ENCODE measurements at places on chromosomes 4 and X.

DNA sequence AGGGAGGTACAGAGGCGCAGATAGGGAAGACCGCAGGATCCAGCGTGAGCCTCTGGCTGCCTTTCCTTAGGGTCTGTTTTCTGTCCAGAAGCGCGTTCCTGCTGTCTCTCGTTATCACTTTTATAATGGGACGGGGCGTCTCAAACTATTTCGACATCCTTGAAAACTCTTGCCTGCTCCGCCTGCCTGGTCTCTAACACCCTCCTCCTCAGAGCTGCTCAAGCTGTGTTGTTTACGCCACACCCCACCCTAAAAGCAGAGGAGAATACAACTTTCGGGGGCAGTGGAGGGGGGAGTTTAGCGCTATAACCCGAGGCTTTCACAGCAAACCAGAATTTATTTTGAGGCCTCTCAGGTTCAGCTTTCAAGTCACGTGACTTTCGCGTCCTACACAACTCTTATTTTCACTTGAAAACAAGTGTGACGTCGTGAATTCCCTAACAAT, 646 bp upstream of the FAM3A start:
- peaks cover 19% of the 10 kb centered on the region for H3K4me1 ChIP-seq
- H3K27ac ChIP-seq: peak overlapping the region; percentile 54
- H3K4me3 ChIP-seq: peak overlapping the region; percentile 67
- no peaks in the 10 kb centered on the region for H3K27me3 ChIP-seq
- DNase-seq: no peak
- H3K36me3 ChIP-seq: no peaks in the 10 kb centered on the region

DNA sequence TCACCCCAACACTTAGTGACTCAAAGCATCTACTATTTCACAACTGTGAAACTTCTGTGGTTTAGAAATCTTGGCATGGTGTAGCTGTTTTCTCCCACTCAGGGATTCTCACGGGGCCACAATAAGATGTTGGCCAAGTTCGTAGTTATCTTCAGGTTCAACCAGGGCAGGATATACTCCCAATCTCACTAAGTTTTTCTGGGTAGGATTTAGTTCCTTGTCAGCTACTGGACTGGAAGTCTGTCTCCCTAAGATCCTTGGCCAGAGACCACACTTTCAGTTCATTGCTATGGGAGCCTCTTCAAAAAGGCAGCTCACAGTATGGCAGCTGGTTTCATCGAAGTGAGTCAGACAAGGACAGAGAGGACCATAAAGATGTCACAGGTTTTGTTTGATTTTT, 111.7 kb upstream of the PDHA2 start:
- H3K27ac ChIP-seq: no peak overlapping the region
- no peak overlapping the region for H3K4me3 ChIP-seq
- H3K36me3 ChIP-seq: no peaks in the 10 kb centered on the region
- DNase-seq: no peak
- H3K4me1 ChIP-seq: no peaks in the 10 kb centered on the region
- no peaks in the 10 kb centered on the region for H3K27me3 ChIP-seq

DNA sequence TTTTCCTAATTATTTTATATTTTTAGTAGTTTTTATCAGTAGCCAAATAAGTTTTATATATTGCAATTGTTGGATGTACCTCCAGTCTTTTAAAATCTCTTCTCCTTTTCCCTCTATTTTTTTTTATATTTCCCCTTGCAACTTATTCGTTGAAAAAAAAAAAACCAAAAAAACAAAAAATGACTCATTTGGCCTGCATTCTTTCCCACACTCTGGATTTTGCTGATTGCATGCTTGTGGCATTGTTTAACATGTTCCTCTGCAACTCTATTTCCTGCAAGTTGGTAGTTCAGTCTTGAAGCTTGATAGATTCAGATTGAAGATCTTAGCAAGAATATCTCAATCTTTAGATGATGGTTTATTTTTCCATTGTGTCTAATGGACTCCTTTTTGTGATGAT, 260.6 kb upstream of the BOD1L1 start:
- DNase-seq: no peak
- H3K27me3 ChIP-seq: no peaks in the 10 kb centered on the region
- H3K36me3 ChIP-seq: no peaks in the 10 kb centered on the region

DNA sequence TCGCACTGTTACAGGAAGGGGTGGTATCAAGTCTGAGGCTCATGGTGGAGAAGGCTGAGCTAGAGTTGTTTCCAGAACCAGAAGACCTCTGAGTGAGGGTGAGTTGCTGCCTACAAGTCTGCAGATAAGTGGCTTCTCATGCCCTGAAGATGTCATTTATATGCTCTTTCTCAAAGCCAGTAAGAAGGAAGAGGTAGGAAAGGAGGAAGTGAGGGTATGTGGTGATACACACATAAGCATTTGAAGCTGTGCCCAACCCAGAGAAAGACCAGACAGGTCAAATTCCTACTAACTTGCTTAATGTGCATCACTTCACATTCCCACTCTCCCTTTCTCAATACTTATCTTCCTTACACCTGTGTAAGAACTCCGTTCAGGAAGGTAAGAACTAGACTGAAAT, at the start of gene PPBP:
Gene PPBP, minus strand, starts transcription at position 130 of the 400 bp plus-strand sequence. Its CDS starts 87 bp downstream, at position 43.
- H3K27me3 ChIP-seq: no peaks in the 10 kb centered on the region
- no peaks in the 10 kb centered on the region for H3K4me1 ChIP-seq
- H3K27ac ChIP-seq: no peak within 1 kb of the TSS
- H3K36me3 ChIP-seq: no peaks in the 10 kb centered on the region
- DNase-seq: no peak

GRCh38 chrX:87901060-87901459, 383.5 kb downstream of the KLHL4 start:
- H3K27ac ChIP-seq: no peak overlapping the region
- no peak overlapping the region for H3K4me3 ChIP-seq
- H3K4me1 ChIP-seq: no peaks in the 10 kb centered on the region
- no peaks in the 10 kb centered on the region for H3K36me3 ChIP-seq
- DNase-seq: no peak

DNA sequence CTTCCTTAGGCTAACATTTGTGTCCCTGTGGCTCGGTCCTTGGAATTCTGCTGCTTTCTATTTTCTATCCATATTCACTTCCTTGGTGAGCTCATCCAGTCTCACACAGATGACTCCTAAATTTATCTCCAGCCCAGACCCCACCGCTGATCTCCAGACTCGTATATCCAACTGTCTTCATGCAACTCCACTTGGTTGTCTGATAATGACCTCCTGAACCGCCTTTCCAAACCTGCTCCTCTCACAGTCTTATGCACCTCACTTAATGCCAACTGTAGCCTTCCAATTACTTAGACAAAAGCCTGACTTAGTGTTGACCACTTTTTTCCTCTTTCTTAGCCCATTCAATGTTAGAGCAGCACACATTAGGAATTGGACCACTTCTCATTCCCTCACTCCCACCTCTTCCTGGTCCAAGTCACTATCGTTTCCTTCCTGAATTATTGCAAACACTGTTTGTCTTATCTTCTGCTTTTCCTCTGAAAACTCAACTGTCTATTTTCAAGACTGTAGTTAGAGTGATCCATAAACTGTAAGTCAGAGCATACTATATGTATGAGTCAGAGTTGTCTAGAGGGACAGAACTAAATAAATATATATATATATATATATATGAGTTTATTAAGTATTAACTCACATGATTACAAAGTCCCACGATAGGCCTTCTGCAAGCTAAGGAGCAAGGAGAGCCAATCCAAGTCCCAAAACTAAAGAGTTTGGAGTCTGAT, 292.5 kb downstream of the UNC5C start:
- no peak overlapping the region for H3K4me3 ChIP-seq
- no peaks in the 10 kb centered on the region for H3K4me1 ChIP-seq
- H3K36me3 ChIP-seq: no peaks in the 10 kb centered on the region
- no peaks in the 10 kb centered on the region for H3K27me3 ChIP-seq
- H3K27ac ChIP-seq: peak overlapping the region; percentile 31
- no peak for DNase-seq

All from CD8-positive, alpha-beta memory T cell (primary cell).